Cardiac fibroblast (primary cell): ENCODE measurements at places on chromosomes 7 and 10.

- peak; percentile 59 for DNase-seq
Measured at GRCh38 chr10:91541481-91541880, 91.4 kb downstream of the PPP1R3C start.

GRCh38 chr10:73239908-73240307, 7.1 kb downstream of the DNAJC9 start:
- DNase-seq: no peak

DNA sequence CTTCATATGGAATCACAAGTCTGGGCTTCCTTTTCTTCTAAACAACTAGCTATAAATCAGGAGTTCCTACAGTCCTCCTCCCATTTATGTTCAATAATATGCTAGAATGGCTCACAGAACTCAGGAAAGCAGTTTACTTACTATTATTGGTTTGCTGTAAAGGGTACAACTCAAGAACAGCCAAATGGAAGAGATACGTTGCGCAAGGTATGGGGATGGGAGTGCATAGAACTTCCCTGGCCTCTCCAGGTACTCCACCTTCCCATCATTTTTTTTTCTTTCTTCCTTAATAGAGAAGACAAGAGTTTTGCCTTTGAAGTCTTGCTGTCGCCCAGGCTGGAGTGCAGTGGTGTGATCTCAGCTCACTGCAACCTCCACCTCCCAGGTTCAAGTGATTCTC, 27.1 kb upstream of the SEMA4G start:
- no peak for DNase-seq

- DNase-seq: no peak
Measured at GRCh38 chr7:73443548-73444255, 10.1 kb downstream of the FZD9 start.

DNA sequence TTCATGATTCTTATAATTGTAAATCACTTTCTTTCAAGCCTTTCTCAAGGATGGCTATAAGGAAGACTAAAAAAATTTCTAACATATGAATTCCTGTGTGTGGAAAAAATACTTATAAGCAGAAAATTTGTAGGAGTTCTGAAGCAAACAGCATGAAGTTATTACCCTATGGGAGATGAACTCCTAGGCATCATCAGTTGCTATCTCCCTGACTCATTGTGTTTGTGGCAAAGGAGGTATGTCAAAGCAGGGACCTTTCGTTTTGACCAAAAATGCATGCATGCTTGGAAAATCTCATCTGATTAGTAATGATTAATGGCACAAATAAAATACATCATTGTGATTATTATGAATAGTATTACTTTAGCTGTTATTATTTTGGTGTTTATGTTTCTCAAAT, 59.4 kb downstream of the CALCR start:
- DNase-seq: peak; percentile 19

- no peak for DNase-seq
Measured at GRCh38 chr10:70064486-70064885, 11.8 kb downstream of the MACROH2A2 start.

GRCh38 chr10:89306434-89307268, 4.8 kb downstream of the IFIT2 start:
- DNase-seq: no peak

DNA sequence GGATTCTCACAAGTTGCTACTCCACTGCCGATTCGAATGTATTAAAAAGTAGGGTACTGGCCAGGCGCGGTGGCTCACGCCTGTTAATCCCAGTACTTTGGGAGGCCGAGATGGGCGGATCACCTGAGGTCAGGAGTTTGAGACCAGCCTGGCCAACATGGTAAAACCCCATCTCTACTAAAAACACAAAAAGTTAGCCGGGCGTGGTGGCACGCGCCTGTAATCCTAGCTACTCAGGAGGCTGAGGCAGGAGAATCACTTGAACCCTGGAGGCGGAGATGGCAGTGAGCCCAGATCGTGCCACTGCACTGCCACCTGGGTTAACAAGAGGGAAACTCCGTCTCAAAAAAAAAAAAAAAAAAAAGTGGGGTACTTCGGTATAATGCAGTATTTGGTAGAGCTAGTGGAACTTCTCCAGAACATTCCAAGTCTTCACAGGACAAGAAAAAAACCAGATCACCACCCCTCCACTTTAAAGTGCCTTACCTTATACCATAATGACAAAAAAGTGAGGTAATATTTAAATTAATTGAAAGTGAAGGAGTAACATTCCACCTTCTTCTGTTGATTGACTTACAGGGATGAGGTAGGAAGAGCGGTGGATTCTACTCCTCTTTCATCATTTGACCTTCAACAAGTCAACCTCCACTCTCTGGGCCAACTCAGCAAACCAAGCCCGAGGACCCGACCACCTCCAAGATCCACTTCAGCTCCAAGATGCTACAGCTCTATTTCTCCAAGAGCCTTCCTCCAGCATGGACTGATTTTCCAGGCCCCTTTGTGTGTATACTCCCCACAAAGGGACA, 2.0 kb downstream of the BAZ1B start:
- DNase-seq: peak; percentile 11

GRCh38 chr10:44895280-44895679, 15.9 kb upstream of the TMEM72 start:
- DNase-seq: no peak

- DNase-seq: no peak
Measured at GRCh38 chr7:151683615-151684407, 164.1 kb upstream of the RHEB start.

DNA sequence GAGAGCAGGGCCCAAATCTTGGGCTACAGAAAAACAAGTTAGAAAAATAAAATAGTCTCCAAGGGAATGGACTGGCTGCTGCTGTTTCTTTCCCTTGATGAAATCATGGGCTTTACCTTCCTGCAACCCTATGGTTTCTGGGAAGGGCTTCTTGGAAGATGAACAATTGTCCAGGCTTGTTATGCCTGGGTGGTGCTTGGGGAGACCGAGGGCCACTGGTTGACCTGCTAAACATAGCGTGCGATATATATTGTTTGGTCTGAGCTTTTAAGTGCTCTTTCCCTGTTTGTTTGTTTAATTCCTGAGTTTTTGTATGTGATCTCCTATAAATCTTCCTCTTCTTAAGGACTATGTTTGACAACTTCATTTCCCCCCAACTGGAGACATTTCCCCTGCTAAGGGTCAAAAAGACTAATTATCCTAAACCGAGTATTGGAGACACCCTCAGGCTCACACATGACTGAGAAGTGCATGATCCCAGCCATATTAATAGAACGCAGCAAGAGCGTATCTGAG, 37.9 kb downstream of the SLC25A28 start:
- no peak for DNase-seq

GRCh38 chr10:112838784-112839481, 111.1 kb upstream of the TCF7L2 start:
- DNase-seq: no peak

- DNase-seq: no peak
Measured at GRCh38 chr7:101804088-101804963, 13.1 kb upstream of the CUX1 start.

- no peak for DNase-seq
Measured at GRCh38 chr10:59585046-59585700, 124.5 kb downstream of the SLC16A9 start.

GRCh38 chr10:119132521-119133345, 28.8 kb downstream of the DENND10 start:
- no peak for DNase-seq

GRCh38 chr10:49834976-49835375, 72.9 kb upstream of the OGDHL start:
- no peak for DNase-seq

GRCh38 chr7:133039614-133040013, 42.3 kb downstream of the CHCHD3 start:
- DNase-seq: no peak

DNA sequence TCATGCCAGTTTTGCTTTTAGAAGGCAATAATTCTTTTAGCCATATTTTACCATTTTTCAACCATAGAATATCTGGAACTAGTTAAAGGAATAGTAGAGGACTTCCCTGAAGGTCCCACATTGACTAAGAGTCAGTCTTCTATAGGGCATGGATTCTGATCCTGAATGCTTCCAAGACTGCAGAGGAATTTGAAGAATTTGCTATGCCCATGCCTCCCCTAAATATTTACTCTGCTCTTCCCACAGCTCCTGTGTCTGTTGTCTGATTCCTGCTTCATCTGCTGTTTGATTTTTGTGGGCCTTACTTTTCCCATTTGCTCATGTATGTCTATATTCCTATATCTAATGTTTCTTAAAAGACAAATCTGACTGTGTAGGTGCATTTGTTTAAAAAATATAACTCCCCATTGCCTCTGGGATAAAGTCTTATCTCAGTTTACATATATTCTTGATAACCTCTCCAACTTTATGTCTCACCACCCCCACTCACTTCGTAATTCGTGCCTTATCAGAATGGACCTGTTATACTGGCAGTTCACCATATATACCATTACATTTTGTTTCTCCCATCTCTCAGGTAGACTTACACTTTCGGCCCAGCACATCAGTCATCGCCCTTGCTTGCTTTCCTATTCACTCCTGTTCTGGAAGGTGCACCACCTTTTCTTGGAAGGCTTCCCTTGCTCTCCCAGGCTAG, 33.9 kb downstream of the LRRC4 start:
- no peak for DNase-seq

GRCh38 chr10:114932945-114933344, 5.0 kb upstream of the TRUB1 start:
- DNase-seq: no peak

DNA sequence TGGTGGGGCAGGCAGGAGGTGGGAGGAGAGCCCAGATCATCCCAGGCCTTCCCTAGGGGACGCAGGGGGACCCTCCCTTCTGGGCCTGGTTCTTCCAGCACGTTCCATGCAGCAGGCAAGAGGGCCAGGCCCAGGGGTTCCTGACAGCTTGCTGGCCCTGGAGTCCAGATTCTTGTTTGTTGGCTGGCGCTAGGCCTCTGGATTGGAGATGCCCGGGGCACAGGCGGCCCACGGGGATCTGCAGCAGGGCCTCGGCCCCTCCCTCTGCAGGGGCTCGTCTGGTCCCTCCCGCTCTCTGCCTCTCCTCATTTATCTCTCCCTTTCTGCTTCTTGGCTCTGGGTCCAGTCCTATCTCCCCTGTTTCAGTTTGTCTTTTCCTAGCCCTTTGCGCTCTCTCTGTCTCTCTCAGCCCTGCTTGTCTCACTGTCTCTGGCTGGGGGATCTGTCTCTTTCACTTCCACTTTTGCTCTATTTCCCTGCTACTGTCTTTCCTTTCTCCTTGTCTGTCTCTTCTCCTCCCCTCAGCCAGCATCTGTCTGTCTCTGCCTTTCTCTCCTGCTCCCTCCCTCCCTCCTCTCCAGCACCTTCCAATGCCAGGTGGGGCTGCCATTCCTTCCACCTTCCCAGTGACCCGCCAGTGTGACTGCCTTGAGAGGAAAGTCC, 1.1 kb upstream of the AQP1 start:
- DNase-seq: no peak

GRCh38 chr10:109411917-109412316, 511.4 kb downstream of the XPNPEP1 start:
- peak; percentile 1 for DNase-seq

DNA sequence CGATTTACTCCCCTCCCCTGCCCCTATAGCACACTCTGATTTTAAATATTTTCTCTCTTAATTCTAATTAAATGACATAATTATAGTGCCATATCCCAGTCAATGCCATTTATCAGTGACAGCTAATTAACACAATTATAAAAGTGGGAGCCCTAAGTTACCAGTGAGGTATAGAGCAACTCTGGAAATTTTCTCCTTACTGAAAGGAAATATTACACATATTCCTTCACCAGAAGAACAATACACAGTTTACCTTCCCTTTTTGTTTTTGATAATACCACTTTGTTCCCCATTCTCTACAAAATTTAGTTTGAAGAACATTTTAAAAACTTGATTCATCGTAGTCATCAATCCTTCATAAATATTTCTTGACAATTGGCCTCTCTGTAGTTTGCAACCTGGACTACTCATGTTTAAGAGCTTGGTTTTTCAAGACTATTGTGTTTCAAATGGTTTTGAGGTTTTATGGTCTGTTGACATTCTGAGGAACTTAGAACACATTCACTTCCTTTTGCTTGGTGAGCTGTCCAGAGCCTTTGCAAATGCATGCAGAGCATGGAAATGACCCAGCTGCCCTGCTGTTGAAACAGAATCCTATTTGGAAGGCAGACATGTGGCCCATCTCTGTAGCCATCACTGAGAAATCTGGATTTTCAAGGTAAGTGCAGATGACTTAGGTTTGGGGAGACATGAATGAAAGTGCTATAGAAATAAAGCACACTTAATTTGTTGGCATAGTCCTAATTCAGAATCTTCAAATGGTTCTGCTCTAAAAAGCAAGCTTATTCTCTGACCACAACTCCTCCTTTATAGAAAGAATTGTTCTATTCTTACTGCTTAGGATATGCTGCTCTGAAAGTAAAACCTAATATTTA, at the start of gene GPR141:
GPR141 (plus strand) TSS at position 521 of the 875 bp plus-strand sequence. CDS start 56,628 bp downstream, outside the sequence.
- no peak for DNase-seq

DNA sequence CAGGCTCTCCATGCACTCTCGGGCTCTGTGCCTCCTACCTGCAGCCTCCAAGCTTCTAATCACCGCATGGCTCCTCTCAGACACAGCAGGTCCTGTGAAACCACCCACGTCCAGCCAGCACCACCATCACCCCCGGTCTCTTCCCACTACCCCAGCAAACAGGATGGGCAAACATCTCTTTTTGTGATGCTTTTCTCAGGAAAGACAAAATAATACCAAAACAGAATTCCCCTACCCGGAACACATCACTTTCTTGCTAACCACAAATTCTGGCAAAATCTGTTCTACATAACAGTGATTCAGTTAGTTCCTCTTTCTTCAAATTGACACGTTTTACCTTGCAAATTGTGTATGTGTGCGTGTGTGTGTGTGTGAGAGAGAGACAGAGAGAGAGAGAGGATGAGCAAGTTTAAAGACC, 6.5 kb downstream of the SNX8 start:
- peak; percentile 7 for DNase-seq

DNA sequence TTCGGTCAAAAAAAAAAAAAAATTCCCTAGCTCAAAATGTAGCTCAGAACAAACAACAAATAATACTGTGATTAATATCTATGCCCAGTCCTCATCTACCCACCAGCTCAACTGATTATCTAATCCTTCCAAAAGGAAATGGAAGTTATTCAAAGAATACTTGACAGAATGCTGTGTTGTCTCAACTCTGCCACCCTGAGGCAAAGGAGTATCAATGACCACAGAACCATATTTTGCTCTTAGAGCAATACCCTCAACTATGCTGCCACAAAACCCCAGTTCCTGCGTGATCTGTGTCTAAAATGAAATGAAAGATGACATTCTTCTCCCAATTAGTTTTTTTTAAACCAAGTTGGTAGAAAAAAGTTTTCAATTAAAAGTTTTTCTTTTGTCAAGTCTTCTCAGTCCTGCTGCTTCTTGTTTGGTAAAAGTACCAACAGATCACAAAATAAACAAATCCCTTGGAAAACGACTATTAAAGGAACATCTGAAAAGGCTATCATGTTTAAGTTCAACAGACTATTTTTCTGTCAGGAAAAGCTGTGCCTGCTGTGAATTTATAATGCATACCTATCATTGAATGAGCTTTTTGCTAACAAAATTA, 21.6 kb downstream of the RBM28 start:
- peak; percentile 67 for DNase-seq

- no peak for DNase-seq
Measured at GRCh38 chr7:143418681-143419458, 10.2 kb upstream of the EPHA1 start.

DNA sequence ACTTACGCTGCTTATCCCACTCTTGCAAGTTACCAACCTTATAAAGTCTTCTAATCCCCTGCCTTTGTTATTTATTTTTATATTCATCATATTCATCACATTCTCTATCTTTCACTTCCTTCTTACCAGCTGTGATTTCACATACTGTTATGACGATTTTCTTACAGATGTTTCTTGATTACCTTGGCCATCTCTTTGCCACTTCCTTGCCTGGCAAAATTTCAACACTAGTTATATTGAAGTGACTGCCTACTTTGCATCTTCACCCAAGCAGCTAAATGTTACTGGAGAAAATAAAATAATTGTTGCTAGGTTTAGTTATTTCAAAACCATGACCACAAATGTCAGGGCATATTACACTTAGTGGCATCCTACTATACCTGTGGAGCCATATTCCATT, 8.8 kb upstream of the STEAP4 start:
- DNase-seq: no peak
